ENCODE measurements at places on chromosomes 2 and 18.

DNA sequence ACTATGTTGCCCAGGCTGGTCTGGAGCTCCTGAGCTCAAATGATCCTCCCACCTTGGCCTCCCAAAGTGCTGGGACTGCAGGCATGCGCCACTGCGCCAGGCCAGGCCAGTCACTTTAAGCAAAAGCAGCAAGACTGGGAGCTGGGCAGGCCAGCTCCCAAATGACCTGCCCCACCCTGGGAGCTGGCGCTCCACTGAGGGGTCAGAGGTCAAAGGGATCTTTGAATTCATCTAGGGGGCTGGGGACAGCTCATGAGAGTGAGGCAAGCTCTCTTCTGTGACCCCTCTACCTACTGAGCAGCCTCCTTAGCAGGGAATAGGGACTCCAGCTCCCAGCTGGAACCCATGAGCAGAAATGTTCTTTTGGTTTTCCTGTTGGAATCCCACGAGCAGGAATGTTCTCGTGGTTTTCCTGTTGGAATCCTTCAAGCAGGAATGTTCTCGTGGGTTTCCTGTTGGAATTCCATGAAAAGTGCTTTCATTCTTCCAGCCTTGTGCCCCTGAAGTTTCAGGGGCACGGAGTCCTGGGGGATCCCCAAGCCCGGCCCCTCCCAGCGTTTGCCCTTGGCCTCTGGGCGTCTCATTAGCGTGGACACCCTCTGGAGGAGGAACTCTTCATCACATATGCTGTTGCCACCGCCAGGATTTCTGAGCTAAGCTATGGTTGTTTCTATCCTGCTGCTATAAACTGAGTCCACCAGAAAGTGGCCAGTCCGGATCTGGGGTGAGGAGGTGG, 162.0 kb upstream of the HAAO start:
- no peak for DNase-seq

- DNase-seq: no peak
Observed at GRCh38 chr2:114762986-114763385, 320.5 kb downstream of the DPP10 start.

GRCh38 chr18:3126457-3127097, 93.2 kb downstream of the MYOM1 start:
- DNase-seq: no peak

GRCh38 chr2:143229411-143229810, 100.2 kb downstream of the ARHGAP15 start:
- DNase-seq: no peak

- no peak for DNase-seq
Observed at GRCh38 chr2:213763963-213764362, 479.7 kb downstream of the SPAG16 start.

- no peak for DNase-seq
Observed at GRCh38 chr2:134212746-134213145, 41.1 kb upstream of the MGAT5 start.

DNA sequence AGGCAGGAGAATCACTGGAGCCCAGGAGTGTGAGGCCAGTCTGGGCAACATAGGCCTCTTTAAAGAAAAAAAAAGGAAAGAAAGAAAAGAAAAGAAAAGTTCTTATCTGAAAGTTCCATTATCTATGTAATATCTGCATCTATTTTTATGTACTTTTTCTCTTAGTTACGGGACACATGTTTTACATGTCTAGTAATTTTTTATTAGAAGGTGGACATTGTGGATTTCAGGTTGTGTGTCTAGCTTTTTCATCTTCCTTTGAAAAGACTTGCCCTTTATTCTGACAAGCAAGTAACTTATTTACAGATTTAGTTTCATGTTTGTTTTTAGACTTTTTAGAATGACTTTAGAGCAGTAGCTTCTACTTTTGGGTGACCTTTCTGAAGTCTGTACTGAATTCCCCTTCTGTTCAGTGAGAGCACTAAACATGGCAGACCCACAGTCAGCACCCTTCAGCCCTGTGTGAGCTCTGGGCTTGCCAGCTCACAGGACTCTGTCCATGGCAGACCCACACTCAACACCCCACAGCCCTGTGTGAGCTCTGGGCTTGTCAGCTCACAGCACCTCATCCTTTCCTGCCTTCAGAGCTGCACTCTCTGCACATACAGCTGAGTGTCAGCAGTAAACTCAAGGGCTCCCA, 17.5 kb downstream of the TRAPPC12 start:
- no peak for DNase-seq

- no peak for DNase-seq
Observed at GRCh38 chr2:226580403-226580802, 219.2 kb downstream of the IRS1 start.

DNA sequence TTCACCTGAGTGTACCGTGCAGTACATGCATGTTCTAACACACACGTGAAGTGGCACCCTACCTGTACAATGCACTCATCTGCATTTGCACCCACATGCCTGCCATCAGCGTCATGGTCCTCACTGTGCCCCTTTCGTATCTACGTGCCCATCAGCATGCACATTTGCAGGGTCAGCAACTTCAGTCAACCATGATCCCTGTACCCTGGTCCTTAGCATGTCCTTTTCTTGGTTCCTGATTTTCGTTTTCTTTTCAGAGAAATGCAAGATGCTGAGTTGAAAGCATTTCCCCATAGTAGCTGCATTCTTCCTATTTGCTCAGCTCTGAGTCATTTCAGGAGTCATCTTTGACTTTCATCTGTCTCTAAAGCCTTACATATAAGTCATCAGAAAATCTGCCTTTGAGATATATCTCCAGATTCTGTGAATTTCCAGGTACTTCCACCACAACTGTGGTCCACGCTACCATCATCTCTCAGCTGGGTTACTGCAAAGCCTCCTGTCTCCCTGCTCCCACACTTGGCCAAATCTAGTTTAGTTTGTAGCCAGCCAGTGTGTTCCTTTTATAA, 14.7 kb upstream of the PUM2 start:
- no peak for DNase-seq

GRCh38 chr18:25346561-25346960, 5.4 kb downstream of the ZNF521 start:
- DNase-seq: no peak

DNA sequence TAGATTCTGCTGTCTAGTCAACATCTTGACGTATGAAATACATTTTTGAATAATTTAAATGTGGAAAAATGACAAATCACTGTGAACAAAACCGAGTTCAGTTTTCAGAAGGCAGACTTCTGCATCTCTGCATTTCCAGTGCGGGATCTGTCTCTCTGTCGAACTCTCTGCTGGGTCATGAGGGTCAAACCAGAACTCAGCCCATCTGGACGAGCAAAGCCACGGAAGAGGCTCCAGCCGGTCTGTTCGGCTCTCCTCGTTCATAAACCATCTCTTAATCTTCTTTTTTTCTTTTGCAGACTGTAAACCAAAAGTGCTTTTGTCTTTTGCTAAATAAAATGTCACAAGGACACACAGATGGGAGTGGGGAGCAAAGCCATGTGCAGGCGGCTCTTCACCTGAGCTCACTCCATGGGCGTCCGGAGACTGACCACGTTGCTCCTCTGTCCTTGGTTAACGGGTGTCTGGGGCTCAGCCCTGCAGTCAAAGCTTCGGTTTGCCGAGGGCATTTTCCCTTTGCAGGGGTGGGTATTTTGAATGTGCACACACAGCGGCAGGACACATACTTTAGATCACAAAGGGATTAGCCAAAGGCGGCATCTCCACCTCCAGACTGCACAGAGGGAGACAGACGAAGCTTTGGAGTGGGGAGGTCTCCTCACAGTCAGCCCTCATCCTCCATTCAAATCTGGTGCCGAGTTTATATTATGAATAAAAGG, 737.9 kb upstream of the SALL3 start:
- no peak for DNase-seq

- no peak for DNase-seq
Observed at GRCh38 chr2:135951041-135951583, 34.3 kb downstream of the DARS1 start.

GRCh38 chr18:42112657-42113420, 157.8 kb downstream of the PIK3C3 start:
- no peak for DNase-seq

DNA sequence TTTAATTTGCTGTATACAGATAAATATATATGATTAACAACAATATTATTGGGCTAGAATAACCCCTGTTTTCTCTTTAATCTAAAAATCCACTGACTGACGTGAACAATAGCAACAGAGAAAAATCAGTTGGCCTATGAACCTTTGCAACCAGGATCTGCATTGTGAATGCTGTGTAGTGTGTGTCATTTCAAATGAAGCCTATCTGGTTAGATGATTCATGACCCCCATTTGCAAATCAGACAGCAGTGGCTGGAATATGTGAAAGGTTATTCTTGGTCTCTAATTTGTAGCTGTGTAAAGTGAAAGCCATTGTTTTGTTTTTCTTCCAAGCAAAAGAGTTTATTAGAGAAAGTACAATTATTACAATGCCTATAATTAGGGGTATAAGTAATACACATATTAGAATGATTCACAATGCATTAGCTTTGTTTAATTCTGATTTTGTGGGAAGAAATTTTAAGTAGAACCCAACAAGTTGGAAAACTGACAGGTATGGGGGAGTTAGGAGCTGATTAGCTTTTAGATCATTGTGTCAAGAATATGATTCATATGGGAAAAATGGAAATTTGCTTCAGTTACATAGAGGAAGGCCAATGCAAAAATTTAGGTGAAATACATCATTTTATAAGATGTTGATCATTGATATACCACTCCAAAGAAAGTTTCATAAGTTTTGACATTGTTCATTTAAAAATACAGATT, 1362.2 kb upstream of the TMEFF2 start:
- no peak for DNase-seq

DNA sequence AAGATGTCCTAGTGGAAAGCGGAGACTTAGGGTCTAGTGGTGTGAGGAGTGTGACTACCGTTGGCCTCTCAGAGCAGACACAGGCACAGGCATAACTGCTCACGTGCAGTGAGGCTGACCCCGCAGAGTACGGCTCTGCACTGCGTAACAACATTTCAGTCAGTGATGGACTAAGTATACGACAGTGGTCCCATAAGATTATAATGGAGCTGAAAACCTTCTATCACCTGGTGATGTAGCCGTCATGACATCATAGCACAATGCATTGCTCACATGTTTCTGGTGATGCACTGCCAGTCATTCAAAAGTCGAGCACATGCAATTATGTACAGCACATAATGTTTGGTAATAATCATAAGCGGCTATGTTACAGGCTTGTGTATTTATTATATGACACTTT, 179.6 kb downstream of the VAPA start:
- DNase-seq: no peak

DNA sequence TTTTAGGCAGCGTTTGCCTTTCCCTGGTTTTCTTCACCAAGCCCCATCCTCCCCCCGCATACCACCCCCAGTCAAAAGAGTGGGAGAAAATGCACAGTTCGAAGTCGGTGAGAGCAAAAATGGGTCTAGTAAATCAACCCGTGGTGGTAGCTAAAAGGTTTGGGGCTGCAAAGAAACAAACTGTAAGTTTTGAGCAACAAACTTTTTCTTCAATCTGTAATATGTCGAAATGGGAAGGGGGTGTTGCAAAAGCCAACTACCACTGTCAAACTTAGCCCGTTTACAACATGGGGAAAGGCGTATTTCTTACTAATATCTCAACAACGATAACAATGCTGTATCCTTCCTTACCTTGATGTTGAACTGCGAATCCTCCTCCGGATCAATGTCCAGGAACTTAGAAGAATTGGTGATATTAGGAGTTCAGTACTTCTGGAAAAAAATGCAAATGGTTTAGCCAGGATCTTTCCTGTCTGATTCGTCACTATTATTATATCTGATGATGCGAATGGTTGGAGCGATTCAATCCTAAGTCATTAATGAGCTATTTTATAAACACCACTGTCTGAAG, 2.4 kb upstream of the SATB2 start:
- DNase-seq: peak; percentile 45

GRCh38 chr2:234747032-234747431, 204.8 kb upstream of the SH3BP4 start:
- DNase-seq: no peak

- DNase-seq: no peak
Observed at GRCh38 chr18:44812426-44812825, 131.7 kb downstream of the SETBP1 start.

DNA sequence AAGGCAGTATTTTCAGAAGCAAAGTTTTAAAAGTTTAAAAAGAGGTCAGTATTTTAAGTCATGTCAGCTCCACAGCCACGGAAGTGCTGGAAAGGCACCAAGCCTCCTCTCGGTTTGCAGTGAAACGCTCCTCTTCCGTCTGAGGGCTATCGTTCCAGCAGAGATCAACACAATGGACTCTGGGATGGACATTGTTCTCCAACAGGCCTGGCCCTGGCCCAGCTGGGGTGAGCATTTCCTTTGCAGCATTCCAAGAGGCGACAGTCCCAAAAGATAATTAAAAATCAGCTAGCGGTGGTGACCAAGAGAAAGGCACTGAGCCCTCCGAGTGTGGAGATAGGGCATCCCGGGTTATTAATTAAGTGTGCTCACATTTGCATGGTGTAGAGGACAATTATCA, 95.9 kb upstream of the LCLAT1 start:
- DNase-seq: no peak
